Hepatic stellate cell (primary cell): ENCODE measurements at places on chromosomes 5 and 9.

- peak; percentile 41 for DNase-seq
These were observed 665 bp downstream of the TCF7 start for GRCh38 chr5:134114886-134115805.

GRCh38 chr5:124302533-124302932 is 443.9 kb downstream of the ZNF608 start:
- DNase-seq = no peak

DNA sequence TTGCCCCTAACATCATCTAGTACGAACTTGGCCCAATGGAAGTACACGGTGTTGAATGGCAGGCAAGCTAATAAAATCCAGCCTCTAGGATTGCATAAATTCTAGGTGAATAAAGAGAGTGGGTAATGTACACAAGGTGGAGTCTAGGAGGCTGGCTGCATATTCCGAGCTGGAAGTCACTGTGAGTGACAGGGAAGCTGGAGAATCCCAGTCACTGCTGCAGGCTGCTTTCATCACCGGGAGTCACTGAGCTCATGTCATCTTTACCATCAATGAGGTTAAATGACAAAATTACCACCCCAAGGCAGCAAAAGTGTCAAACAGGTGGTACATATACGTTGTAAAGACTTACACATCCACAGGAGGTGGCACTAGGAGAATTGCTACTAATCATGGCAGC is 91.3 kb upstream of the HMHB1 start:
- no peak for DNase-seq

DNA sequence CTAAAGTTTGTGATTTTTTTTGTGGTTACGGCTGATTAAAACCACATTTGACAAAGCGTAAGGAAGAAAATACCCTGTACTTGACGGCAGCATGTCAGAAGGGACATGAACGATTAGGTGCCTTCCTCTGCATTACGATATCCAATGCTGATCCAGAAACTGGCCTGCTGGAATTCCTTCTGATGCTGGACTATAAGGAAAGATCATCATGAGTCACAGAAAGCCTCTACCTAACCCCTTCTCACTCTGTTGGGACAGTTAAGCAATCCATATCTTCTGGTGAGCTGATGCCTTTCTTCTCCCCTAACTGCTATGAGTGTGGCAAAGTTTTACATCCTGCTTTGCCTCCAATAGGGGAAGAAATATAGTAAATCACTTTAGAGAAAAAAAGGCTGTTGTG is 78.4 kb upstream of the PAPPA start:
- no peak for DNase-seq

- no peak for DNase-seq
These were observed 42.4 kb upstream of the SV2C start for GRCh38 chr5:76040806-76041205.

- DNase-seq = peak; percentile 21
These were observed 330.9 kb upstream of the GRIA1 start for GRCh38 chr5:153159616-153160015.

DNA sequence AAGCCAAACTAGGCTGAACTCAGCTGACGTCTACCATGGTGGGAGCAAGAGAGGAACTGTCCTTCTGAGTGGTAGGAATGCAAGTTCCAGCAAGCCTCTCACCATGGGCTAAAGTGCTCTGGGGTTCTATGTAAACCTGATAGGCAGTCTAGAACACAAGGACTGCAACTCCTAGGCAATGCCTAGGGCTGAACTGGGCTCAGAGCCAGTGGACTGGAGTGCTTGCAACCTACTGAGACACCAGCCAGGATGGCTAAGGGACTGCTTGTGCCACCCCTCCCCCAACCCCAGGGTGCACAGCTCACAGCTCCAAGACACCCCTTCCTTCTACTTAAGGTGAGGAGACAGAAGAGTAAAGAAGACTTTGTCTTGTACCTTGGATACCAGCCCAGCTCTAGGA is 12.1 kb upstream of the RCL1 start:
- no peak for DNase-seq

DNA sequence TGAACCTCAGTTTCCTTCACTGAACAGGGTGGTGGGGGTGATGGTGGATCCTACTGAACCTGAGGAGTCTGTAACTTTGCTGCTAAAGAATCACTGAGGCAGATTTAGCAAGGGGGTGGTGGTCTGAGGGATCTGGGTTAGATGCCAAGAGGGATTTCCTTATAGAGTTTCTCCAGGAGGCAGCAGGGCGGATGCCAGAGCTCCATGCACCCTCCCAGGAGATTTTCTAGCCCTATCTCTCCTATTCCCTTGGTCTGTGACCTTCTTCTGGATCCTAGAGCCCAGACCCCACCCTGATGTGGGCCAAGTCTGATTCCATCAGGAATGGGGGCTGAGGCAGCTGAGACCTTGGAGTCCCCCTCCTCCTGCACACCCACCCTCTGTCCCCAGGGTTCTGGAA is 6.0 kb downstream of the PTGS1 start:
- DNase-seq = no peak

DNA sequence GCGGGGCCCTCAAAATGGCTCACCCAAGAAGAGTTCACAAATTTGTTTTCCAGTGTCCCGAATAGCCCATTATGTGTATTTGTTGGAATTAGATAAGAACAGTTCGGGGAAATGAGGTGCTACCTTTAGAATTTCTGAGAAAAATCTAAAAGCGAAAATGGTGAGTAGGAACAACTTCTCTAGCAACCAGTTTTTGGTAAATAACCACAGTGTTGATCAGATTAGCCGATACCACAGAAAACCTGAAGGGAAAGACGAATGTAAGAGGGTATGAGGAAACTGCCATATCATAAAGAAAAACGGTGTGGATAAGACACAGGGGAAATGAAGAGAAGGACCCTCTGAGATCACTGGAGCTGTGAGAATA is 31.0 kb downstream of the ADAM19 start:
- DNase-seq = no peak

DNA sequence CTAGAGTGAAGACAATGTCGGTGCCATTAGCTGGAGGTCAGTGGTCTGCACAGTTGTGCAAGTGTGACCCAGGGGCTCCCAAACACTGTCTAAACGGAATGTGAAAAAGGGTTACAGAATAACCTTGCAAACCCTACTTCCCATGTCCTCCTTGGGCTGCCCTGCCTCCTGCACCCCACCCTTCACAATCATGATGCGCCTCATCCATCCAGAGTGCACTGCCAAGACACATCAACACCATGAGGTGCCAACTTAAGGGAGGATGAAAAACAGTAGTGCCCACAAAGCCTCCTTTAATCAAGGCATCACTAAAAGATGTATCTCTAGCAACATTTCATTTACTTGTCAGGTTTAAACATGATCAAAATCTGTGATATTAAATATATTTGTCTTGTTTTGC is 87.1 kb downstream of the SETX start:
- no peak for DNase-seq

GRCh38 chr5:82673057-82673809 is 395.1 kb upstream of the RPS23 start:
- no peak for DNase-seq

GRCh38 chr5:108653201-108653600 is 94.5 kb upstream of the FER start:
- no peak for DNase-seq

GRCh38 chr5:142925795-142926194 is 155.6 kb downstream of the ARHGAP26 start:
- peak; percentile 63 for DNase-seq

- DNase-seq = no peak
These were observed 12.3 kb upstream of the CAST start for GRCh38 chr5:96649681-96650540.

DNA sequence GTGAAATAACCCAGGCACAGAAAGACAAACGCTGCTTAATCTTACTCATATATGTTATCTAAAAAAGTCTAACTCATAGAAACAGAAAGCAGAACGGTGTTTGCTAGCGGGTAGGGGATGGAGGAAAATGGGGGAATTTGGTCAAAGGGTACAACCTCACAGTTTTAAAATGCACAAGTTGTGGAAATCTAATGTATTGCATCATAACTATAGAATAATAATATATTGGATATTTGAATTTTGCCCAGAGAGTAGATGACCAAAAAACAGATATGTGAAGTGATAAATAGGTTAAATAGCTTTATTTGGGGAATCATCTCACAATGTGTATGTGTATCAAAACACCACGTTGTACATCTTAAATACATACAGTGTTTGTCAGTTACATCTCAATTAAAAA is 22.3 kb upstream of the OSMR start:
- no peak for DNase-seq

GRCh38 chr9:17843236-17843635 is 264.4 kb downstream of the SH3GL2 start:
- no peak for DNase-seq

DNA sequence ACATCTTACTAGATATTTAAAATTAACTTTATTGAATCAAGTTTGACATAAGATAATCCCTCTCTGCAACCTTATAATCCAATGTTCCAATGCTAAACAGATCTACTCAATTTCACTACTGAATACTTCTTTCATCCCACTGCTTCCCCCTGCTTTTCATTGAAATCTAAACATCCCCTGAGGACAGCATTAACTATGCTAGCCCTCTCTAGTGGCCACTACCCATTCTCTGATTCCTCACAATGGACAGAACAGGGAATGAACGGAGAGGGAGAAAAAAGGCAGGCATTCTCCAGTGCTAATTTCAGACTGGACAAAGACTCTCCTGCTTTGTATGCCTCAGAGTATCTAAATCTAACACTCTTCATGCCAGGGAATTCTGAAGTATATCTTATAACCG is 54.3 kb upstream of the RGS7BP start:
- DNase-seq = no peak

GRCh38 chr9:29432191-29432590 is 1858.9 kb upstream of the C9orf72 start:
- no peak for DNase-seq

DNA sequence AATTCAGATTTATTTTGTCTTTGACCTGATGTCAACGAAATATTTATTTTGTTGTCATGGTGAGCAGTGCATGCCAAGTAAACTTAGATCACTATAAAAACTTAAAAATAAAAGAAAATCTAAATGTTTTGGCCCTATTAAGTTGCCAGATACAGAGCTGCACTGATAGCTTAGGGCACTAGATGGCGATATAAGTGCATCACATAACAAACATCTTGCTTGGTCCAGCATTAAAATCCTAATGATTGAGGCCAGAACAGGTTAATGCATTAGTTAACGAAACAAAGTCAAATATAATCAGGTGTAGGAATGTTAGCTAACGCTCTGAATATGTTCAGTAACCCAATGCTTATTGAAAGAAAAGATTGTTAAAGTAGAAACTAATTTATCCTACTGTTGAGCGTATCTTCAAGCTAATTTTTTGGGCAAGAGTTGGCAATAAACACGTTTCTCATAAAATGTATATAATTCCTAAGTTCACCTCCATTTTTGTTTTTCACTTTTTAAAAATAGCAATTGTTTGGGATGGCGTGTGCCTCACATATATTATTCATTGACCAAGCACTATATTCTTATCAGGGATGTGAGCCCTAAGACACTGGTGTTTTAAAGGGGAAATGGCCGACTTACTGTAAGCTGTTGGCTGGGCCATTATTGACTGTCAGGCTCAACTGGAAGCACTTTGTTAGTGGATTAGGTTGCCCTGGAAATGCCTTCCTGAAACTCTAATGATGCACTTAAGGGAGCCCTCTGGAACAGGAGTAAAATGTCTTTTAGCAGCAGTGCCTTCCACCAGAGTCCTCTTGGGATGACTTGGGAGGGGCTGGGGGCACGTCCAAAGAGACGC is 33.3 kb downstream of the KCTD16 start:
- peak; percentile 11 for DNase-seq

GRCh38 chr5:172605466-172605865 is 35.6 kb upstream of the NEURL1B start:
- no peak for DNase-seq

DNA sequence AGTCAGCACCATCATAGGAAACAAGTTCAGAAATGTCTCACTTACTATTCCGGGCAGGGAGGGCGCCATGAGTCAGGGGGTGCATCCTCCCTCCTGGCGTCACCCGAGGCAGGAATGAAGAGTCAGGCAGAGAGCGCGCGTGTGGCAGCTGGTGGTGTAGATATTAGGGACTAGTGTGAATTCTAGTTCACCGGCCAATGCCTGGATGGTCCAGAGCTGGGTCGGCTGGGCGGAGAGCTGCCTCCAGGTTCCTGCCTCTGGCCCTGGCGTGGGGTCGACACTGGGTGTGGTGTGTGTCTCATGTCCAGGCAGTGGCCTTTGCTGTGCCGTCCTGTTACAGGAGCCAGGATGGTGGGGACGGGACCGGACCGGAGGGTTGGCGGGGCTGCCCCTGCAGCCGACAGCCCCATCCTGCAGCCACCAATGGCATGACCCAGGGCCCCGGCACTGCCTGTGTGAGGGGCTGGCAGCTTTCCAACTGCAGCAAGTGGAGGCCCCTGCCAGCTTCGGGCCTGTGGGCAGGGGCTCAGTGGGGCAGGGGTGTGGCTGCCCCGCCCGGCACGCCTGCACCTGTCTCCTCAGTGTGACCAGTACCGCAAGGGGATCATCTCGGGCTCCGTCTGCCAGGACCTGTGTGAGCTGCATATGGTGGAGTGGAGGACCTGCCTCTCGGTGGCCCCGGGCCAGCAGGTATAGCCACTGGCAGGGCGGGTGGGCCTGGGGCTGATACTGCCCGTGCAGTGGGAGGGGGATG is 9.1 kb downstream of the DIPK1B start:
- DNase-seq = no peak

- no peak for DNase-seq
These were observed 997.1 kb upstream of the ARRDC3 start for GRCh38 chr5:92380069-92380770.

DNA sequence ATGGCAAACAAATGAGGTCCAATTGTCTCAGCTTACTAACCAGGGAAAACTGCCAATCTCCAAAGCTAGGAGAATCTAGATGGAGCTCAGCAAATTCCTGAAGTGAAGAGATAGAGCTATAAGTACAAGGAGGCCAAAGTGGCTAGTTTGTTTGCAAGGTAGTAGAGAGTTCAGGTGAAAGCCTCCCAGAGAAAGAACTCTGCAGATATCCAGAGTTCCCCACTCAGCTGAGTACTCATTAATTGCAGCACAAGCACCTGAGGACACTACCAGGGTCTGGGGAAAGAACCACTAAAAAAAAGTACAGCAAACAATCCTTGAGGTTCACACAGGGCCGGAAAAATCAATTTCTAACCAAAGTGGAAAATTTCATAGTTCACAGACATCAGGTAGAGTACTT is 250.9 kb downstream of the TMEM232 start:
- DNase-seq = no peak

- DNase-seq = peak; percentile 62
These were observed 726 bp downstream of the DAP start for GRCh38 chr5:10760096-10760920.

- DNase-seq = no peak
These were observed 16.3 kb upstream of the IGFBPL1 start for GRCh38 chr9:38440516-38440915.

DNA sequence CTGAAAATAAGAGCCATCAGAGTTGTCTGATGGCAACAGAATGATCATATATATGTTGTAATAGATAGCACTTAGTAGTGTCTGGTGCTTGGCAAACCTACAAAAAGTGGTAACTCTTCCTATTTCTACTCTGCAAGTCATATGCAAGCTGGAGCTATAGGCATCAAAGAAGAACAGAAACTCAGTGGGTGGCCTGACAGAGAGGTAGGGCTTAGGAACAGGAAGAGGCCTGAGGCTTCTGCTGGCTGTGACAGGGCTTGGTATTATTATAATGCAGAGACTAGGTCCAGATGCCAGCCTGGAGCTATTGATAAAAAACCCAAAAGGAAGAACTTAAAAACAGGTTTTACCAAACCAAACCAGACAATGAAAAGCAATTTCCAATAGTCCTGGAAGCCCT is 4.4 kb upstream of the DIAPH1 start:
- no peak for DNase-seq

- no peak for DNase-seq
These were observed 50.5 kb downstream of the FAM81B start for GRCh38 chr5:95441636-95442035.
